ENCODE measurements at places on chromosomes 3 and 15. TPM values are rescaled to one million over a fixed set of nuclear protein-coding genes. Genes with fewer than 3 reads are reported as not detected.
A peak's percentile ranks its signal among the peaks of the same experiment; 100 is the strongest.

DNA sequence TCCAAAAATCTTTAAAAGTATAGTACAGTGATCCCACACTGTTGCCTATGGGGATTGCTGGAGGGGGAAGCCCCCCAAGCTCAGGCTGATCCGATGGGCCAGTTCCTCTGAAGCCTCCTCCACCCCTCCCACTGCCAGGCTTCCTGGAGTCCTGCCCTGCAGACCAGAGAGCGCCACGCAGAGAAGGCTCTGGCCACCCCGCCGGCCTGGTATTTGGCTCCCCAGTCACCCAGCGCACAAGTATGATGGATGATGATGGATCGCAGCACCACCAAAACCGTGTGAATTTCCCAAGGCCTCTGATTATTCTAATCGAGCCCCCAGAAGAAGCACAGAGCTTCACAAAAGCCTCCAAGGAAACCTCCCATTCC lies 259.0 kb downstream of the MECOM start:
- DNase-seq = no peak

DNA sequence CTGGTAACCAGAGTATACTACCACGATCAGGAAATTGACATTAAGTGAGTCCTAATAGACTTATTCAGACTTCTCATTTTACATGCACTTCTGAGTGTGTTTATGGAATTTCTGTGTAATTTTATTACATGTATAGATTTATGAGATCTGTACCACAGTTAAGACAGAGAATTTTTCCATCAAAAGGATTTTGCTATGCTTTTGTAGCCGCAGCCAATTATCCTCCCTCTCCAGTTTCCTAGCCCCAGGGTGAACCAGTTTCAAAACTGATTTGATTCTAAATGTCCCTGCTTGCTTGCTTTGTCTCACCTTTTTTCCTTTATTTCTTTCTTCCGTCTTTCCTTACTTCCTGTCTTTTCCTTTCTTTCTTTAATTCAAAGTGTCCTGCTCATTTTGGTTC lies 661.2 kb upstream of the BCHE start:
- no peak for DNase-seq

DNA sequence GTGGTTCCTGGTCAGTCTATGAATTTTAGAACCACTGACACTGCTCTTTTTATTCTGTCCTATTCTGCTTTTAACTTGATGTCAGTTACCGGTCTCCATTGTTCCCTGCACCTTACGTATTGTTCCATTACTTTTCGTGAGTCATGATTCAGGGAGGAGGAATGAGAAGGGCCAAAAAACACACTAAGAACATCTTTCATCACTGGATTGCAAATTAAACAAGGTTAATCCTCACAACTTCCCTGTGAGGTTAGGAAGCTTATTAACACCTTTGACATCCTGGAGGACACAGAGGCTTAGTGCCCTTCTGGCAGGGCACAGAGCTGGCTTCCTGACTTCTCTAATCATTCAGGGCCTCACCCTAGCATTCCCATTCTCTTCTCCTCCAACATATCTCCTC lies 227.6 kb upstream of the SATB1 start:
- no peak for DNase-seq

DNA sequence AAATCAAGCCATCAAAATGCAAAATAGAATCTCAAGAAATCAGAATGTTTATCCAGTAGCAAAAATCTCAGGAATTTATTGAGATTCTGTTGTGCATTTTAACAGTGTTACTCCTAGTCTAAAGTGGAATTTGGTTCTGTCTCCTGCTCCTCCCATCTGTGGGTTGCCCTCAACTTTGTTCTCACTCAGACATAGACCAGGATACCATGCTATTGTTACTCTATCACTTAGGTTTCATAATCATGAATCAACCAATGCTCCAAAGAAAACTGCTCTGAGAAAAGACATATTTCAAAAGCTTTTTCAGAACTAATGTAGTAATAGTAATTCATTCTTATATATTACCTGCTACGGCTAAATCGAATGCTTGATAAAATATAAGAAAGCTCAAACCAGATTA lies 274.7 kb downstream of the RBMS3 start:
- no peak for DNase-seq

- DNase-seq = no peak
Measured at GRCh38 chr3:27239951-27240350, 129.2 kb downstream of the NEK10 start.

- DNase-seq = no peak
Measured at GRCh38 chr3:126952261-126952982, 30.5 kb upstream of the PLXNA1 start.

DNA sequence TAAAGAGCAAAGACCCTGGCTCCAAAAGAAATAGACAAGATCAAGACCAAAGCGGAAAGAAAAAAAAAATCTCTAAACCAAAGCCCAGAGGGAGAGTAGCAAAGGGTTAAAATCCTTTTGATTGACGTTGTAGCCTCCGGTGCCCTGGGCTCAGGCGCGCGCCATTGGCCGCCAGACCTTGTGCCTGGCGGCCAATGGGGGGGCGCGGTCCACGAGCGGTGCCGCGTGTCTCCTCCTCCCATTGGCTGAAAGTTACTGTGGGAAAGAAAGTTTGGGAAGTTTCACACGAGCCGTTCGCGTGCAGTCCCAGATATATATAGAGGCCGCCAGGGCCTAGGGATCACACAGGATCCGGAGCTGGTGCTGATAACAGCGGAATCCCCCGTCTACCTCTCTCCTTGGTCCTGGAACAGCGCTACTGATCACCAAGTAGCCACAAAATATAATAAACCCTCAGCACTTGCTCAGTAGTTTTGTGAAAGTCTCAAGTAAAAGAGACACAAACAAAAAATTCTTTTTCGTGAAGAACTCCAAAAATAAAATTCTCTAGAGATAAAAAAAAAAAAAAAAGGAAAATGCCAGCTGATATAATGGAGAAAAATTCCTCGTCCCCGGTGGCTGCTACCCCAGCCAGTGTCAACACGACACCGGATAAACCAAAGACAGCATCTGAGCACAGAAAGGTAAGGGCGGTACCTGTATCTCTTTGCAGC lies at the start of gene HES1:
Gene HES1, plus strand, starts transcription at position 343 of the 713 bp plus-strand sequence. Its CDS starts 233 bp downstream, at position 576.
- peak; percentile 63 for DNase-seq

The RAB6B gene
- total RNA-seq = 3.6 TPM

The RTP1 gene
- total RNA-seq = not detected

Measured in omental fat pad (tissue), 4 donors.